ENCODE measurements at places on chromosomes 13 and 19.
A peak's percentile ranks its signal among the peaks of the same experiment; 100 is the strongest.

DNA sequence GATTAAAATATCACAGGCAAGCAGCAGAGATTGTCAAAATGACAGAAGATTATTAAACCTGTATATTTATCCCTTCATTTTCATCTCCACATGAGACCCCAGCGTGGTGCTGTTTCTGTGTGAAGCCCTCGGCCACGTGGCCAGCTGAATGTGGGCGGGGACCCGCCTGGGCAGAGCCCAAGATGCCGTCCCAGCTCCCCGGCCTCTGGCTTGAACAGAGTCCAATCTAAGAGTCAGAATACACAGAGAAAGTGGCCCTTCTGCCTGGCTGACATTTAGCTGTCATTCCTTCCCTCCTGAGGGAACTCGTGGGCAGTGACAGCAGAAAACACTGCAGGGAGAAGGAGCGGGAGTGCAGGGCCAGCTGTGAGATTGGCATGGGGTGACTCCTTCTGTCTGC is 34.9 kb upstream of the UQCRFS1 start:
- DNase-seq = no peak

GRCh38 chr13:98838776-98839175 is 86.3 kb upstream of the SLC15A1 start:
- no peak for DNase-seq

GRCh38 chr19:41863209-41863931 is 3.3 kb downstream of the RPS19 start:
- no peak for DNase-seq

GRCh38 chr13:112118451-112119064 is 51.6 kb downstream of the SOX1 start:
- DNase-seq = no peak

DNA sequence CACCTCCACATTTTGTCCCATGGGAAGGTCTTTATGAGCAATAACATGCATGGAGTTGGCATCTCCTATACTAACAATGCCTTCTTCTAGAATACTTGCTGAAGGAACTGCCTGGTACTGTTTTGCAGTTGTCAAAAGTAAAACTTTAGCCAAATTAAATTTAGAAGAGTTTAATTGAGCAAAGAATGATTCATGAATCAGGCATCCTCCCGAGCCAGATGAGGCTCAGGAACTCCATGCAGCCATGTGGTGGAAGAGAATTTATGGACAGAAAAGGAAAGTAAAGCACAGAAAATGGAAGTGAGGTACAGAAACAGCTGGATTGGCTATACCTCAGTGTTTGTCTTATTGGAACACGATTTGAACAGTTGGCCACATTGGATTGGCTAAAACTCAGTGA is 1081.9 kb downstream of the SLITRK1 start:
- DNase-seq = no peak

DNA sequence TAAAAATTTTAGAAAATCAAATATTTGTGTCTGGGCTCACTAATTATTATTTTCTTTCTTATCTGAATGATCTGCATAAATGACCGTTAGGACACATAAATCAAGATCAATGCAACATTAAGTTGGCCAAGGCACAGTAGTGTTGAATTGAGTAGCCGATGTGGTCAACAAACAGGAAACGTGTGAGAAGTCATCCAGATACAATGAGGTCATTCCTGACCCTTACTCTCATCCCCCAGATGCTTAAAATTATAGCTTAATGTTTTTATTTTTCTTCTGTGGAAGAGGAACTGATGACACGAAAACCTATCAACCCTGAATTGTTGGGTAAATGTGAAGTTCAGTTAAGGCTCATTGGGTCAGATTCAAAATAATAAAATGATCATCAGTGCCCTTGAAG is 222.9 kb downstream of the RFC3 start:
- DNase-seq = no peak

GRCh38 chr13:107838588-107839161 is 376.7 kb downstream of the LIG4 start:
- no peak for DNase-seq

GRCh38 chr19:49560358-49560900 is 19.9 kb downstream of the NOSIP start:
- DNase-seq = peak; percentile 69

DNA sequence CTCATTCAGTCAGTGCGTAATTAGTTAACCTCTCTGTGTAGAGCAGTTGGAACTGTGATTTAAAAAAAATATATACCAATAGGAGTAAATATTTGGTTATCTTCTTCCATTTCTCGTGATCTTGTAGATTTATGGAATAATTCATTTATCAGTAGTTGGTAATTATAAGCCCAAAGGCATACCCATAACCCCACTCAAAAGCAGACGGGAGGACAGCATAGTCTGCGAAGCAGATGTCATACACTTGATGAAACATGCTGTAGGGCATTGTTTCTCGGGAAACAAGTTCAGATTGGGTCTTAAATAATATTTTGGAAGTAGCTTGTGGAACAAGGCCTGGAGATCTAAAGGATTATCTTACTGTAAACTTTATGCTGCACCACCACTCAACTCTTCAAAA is 119.7 kb downstream of the FRY start:
- DNase-seq = no peak

GRCh38 chr19:49403404-49404187 is 15.5 kb downstream of the KASH5 start:
- peak; percentile 50 for DNase-seq

DNA sequence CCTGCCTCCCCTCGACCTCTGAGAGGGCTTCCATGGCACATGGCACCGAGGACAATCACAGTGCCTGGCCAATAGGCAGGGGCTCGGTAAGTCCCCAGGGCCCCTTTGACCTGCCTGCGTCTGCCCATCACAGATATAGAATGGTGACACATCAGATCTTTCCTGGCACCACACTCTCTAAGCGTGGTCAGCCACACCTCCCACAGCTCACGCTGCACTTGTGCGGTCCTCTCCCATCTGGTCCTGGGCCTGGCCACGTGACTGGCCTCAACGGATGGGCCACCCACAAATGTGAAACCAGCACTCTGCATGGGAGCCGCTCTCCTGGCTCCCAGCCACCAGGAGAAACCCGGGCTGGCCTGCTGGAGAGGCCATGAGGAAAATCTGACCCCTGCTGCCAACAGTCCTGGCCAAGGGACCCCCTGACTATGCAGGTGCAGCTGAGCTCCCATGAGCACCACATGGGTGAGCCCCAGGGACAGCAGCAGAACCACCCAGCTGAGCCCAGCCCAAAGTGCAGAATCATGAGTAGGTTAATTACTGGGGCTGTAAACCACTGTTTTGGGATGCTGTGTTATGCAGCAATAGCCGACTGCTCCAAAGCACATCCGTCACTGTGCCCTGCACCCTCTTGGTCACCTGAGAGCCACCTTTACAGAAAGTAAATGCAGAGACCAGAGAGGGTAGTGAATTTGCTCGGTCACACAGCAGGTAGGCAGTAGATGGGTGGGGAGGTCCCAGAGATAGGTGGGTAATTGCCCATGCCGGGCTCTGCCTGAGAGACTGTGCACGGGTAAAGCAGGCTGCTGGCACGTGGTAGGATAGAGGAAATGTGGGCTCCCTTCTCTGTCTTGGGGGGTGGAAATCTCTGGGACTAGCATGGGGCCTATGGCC is 9.7 kb upstream of the MEF2B start:
- no peak for DNase-seq

DNA sequence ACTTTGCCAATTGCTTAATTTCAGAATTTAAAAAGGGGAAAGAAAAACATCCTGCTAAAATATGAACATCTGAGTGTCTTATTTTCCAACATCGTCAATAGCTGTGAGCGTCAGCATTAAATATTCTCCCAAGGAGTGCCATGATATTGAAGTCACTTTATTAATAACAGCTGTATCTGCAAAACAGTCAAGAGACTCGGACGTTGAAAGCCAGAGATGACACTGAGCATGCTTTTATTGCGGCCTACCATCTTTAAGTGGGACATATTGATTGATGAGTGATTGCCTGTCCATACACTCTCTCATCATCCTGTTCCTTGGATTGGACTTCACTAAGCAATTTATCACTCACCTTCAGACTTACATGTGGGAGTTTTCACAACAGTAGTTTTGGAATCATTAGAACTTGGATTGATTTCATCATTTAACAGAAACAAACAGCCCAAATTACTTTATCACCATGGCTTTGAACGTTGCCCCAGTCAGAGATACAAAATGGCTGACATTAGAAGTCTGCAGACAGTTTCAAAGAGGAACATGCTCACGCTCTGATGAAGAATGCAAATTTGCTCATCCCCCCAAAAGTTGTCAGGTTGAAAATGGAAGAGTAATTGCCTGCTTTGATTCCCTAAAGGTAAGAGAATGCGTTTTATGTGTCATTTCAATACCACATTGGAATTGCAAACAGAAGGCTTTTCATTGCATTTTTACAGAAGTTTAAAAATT is 53.8 kb downstream of the MBNL2 start:
- no peak for DNase-seq

- DNase-seq = peak; percentile 54
These were observed at the start of gene IL17D for GRCh38 chr13:20702915-20703779. Gene IL17D (plus strand): TSS chr13:20703699. CDS start chr13:20704002, 303 bp downstream.

- no peak for DNase-seq
These were observed 10.1 kb downstream of the EPS15L1 start for GRCh38 chr19:16461630-16462051.

GRCh38 chr19:28829762-28830161 is 383.2 kb downstream of the UQCRFS1 start:
- DNase-seq = no peak

GRCh38 chr19:44747739-44748425 is 626 bp upstream of the BCL3 start:
- peak; percentile 71 for DNase-seq

GRCh38 chr13:102792396-102792795 is 6.4 kb downstream of the POGLUT2 start:
- no peak for DNase-seq

DNA sequence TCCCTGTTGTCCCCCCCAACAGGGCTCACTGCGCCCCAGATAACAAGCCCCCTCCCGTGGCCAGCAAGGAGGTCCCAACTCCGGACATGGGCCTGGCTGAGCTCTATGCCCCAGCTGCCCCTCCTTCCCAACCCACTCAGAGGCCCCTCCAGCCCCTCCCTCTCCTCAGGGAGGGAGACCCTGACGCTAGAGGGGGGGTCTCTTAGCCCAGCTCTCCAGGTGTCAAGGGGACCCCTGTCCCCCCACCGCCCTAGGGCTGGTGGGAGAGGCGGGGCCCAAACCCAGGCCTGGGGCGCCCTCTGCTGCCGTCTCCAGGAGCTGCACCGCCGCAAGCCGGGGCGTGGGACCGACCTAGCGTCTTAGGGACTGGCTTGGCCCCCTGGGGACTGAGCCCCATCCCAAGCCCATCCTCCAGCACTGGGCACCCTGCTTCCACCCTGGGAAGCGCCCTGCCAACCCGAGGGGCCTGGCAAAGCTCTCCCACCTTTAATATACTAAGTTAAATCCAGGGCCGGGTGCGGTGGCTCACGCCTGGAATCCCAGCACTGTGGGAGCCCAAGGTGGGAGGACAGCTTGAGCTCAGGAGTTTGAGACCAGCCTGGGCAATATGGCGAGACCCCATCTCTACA is 1.4 kb downstream of the GRIN3B start:
- DNase-seq = peak; percentile 75

- no peak for DNase-seq
These were observed 187.0 kb upstream of the EDNRB start for GRCh38 chr13:78105656-78106055.

DNA sequence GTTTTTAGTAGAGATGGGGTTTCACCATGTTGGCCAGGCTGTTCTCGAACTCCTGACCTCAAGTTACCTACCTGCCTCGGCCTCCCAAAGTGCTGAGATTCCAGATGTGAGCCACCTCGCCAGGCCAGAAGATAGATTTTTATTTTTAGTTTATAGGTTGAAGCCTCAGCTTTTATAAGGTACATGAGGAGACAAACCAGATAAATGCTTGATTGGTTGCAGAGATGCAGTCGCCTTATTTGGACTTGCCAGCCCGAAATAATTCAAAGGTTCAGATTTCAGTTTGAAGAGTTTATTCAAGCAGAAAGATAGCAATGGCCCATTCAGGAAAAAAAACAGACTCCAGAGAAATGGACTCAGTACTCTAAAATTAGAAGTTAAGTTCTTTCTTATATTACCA is 3.1 kb downstream of the ZNF69 start:
- DNase-seq = no peak

DNA sequence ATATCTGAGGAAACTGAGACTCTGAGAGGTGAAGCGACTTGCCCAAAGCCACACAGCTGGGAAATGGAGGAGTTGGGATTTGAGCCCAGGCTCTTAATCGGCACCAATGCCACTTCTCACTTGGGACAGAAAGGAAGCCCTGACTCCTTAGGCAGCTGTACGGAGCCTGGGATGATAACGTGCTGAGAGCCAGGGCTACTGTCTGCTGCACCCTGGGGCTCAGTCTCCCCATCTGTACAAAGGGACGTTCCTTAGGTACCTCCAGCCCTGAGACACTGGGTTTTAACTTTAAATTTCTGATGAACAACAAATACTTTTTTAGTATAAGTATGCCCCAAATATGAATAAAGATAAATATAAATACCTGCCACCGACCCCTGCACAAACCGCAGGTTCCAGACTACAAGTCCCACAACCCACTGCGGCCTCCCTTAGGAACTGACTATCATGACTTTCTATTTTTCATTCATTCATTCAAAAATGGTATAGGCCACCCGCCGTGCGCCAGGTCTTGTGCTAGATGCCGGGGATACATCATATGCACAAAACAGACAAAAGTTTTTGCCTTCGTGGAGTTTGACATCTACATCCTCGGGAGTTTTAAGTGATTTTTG is 776 bp upstream of the NCLN start:
- peak; percentile 89 for DNase-seq

- no peak for DNase-seq
These were observed 72.6 kb downstream of the SIPA1L3 start for GRCh38 chr19:37979547-37980082.

All from activated CD8-positive, alpha-beta T cell treated with anti-CD3 and anti-CD28 coated beads for 36 hours (primary cell).